PC-3 (cell line): ENCODE measurements at places on chromosomes 5 and 9.

DNA sequence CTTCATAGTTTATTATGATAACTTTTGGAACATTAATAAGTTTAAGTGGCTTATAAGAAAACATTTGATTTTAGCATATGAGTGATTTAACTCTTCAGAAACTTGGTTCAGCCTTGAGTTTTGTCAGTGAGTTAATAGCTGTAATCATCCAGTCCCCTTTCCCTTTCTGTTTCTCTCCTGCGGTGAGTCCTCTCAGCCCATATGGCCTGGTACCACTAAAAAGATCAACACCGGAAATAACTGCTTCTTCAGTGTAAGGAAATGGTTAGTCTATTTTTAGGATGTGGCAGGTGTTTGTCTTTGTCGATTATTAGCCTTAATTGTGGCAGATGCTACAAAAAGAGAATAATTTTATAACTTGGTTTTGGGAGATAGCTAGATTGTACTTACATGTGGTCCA is 120.2 kb upstream of the GRHPR start:
- no peaks in the 10 kb centered on the region for H3K36me3 ChIP-seq
- H3K4me1 ChIP-seq: no peaks in the 10 kb centered on the region
- H3K27ac ChIP-seq: no peak overlapping the region
- no peak overlapping the region for H3K4me3 ChIP-seq
- no peak for DNase-seq

DNA sequence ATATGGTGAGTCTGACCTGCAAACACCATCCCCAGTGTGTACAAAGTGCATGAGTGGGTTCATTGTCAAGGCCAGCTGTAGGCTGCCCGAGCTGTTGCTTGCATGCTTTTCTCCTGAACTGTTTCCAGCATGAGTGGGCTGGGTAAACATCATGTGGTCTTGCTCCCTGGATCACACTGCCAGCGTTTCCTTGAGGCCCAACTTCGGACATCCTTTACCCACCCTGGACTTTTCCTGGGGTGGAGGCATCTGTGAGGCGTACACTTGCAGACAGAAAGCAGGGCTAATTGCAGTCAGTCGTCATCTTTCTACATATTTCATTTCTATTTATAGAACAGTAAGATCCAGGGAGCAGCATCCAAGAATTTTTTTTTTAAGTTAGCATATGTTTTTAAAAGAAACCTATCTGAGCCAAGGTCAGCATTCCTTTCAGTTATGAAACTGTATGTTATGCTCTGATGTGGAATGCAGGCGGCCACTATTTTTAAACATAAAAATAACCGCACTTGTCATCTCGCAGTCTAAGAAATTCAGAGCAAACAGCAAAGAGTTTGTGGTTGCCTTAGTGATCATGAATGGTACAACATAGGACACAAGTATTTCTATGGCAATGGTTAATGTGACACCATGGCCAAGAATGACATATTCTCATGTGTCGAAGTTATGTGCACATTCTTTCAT is 106.5 kb upstream of the DMRT1 start:
- no peak overlapping the region for H3K4me3 ChIP-seq
- H3K4me1 ChIP-seq: peaks cover 34% of the 10 kb centered on the region
- no peaks in the 10 kb centered on the region for H3K27me3 ChIP-seq
- peak overlapping the region; percentile 26; the same call in 1 of the 2 replicates for H3K27ac ChIP-seq
- peak; percentile 37 for DNase-seq
- peaks cover 26% of the 10 kb centered on the region for H3K36me3 ChIP-seq

GRCh38 chr9:113958556-113958955 is 82.4 kb downstream of the ZNF618 start:
- no peaks in the 10 kb centered on the region for H3K27me3 ChIP-seq
- peaks cover 29% of the 10 kb centered on the region for H3K4me1 ChIP-seq
- H3K27ac ChIP-seq: peak overlapping the region; percentile 68
- no peak for DNase-seq
- no peak overlapping the region for H3K4me3 ChIP-seq

DNA sequence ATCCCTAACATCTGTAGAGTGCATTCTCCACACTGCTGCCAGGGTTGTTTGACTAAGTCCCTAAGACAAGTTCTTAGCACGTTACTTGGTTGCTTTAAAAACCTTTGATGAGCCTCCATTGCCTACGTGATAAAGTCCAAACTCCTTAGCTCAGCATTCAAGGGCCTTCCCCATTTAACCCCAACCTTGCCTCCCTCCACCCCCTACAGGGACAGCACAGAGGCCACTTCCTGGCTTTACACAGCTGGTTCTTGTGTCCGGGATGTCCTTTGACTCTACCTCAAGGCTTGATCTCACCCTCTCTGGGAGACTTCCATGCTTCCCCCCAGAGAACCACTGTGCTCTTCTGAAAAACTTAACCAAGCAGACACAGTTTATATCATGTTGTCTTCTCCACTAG is 29.4 kb downstream of the FAM240B start:
- no peak overlapping the region for H3K27ac ChIP-seq
- no peaks in the 10 kb centered on the region for H3K36me3 ChIP-seq
- H3K27me3 ChIP-seq: no peaks in the 10 kb centered on the region
- H3K4me1 ChIP-seq: peaks cover 11% of the 10 kb centered on the region; the same call in 1 of the 2 replicates
- no peak for DNase-seq
- no peak overlapping the region for H3K4me3 ChIP-seq

DNA sequence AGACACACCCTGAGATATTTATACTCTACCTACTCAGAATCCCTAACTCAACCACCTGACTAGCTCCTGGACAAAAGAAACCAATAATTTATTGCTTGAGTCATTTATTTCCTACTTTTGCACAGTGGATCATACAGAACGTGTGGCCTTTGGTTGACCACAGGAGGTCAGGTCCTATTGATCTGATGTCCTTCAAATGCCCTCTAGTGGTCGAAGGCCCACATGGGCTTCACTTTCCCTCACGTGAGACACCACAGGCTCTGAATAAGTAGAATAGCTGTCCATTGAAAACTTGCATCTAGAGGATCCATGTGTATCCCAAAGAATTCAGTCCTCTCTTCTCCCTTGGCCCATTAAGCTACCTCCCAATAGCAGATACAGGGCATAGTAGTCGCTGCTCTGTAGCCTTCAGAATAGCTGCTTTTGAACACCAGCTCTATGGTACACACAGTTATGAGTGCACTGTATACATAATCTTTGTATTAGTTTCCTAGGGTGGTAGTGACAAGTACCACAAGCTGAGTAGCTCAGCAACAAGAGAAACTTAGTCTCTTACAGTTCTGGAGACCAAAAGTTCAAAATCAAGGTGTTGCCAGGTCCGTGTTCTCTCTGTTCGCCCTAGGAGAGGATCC is 177.6 kb upstream of the SMARCA2 start:
- H3K4me1 ChIP-seq: no peaks in the 10 kb centered on the region
- H3K27ac ChIP-seq: no peak overlapping the region
- H3K27me3 ChIP-seq: no peaks in the 10 kb centered on the region
- DNase-seq: peak; percentile 11

- no peak for DNase-seq
- no peak overlapping the region for H3K4me3 ChIP-seq
- no peak overlapping the region for H3K27ac ChIP-seq
Measured at GRCh38 chr5:130890610-130891009, 274.4 kb downstream of the HINT1 start.

GRCh38 chr5:180718810-180719453 is 20.9 kb downstream of the OR2Y1 start:
- no peak overlapping the region for H3K4me3 ChIP-seq
- H3K27ac ChIP-seq: no peak overlapping the region
- no peaks in the 10 kb centered on the region for H3K4me1 ChIP-seq

GRCh38 chr5:134133995-134134541 is 19.6 kb downstream of the TCF7 start:
- peaks cover 15% of the 10 kb centered on the region for H3K4me1 ChIP-seq
- no peaks in the 10 kb centered on the region for H3K27me3 ChIP-seq
- no peak for DNase-seq
- H3K36me3 ChIP-seq: peaks cover 4% of the 10 kb centered on the region; the same call in 1 of the 2 replicates
- no peak overlapping the region for H3K27ac ChIP-seq
- H3K4me3 ChIP-seq: no peak overlapping the region

GRCh38 chr5:74094096-74094781 is 468.2 kb downstream of the ARHGEF28 start:
- no peak overlapping the region for H3K27ac ChIP-seq
- peaks cover 30% of the 10 kb centered on the region for H3K4me1 ChIP-seq
- no peaks in the 10 kb centered on the region for H3K27me3 ChIP-seq
- peak; percentile 42 for DNase-seq
- no peaks in the 10 kb centered on the region for H3K36me3 ChIP-seq

GRCh38 chr5:174755106-174755505 is 30.7 kb downstream of the MSX2 start:
- H3K36me3 ChIP-seq: no peaks in the 10 kb centered on the region
- H3K27me3 ChIP-seq: peaks cover 23% of the 10 kb centered on the region
- DNase-seq: peak; percentile 29
- no peak overlapping the region for H3K27ac ChIP-seq
- H3K4me3 ChIP-seq: no peak overlapping the region

DNA sequence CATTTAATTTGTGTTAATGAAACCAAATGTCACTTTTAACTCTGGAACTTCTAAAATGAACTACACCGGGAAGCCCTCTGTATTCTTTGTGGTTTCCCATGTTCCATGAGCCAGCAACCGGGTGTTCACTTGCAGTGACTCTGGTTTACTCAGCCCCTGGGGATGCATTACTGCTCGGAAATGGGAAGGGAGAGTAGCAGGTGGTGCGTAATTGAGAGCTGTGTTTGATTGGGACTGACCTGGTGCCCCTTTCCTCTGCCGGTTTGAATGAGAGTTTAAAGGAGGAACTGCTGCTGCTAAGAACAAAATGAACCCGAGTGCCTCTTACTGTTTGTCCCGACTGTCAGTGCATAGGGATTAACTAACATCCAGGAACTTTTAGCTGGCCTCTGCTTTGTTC is 100.1 kb upstream of the DHFR start:
- no peaks in the 10 kb centered on the region for H3K4me1 ChIP-seq
- no peaks in the 10 kb centered on the region for H3K36me3 ChIP-seq
- DNase-seq: no peak
- H3K27me3 ChIP-seq: no peaks in the 10 kb centered on the region
- no peak overlapping the region for H3K27ac ChIP-seq

DNA sequence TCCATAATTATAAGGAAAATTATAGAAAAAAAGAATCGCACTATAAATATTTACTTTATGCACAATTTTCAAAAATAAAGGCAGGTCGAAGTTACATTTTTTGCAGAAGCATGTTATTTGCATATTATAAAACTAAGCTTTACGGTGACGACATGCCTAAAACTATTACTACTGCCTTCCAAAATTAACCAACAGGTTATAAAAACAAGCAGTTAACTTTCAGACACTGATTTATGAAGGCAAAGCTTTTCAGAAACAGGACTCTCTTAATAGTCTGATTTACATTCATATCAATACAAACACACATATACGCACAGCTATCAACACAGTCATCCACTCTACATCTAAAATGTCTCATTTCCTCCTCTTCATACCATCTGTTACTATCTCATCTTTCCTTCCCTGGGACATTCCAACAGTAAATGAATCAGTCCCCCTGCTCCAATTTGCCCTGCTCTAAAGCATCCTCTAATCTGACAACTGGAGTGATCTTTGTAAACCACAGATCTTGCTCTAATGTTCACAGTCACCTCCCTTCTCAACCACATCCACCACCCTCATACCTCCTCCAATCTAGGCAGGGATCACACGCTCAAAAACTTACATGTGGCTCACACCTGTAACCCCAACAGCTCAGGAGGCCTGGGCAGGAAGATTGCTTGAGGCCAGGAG is 21.6 kb downstream of the FBXW11 start:
- DNase-seq: peak; percentile 81
- H3K4me1 ChIP-seq: peaks cover 27% of the 10 kb centered on the region
- peaks cover 29% of the 10 kb centered on the region for H3K36me3 ChIP-seq
- H3K27me3 ChIP-seq: no peaks in the 10 kb centered on the region
- no peak overlapping the region for H3K4me3 ChIP-seq
- peak overlapping the region; percentile 60 for H3K27ac ChIP-seq
